ENCODE measurements at places on chromosomes 5 and 9.

GRCh38 chr5:126776499-126777256 lies at the start of gene LMNB1:
Gene LMNB1, plus strand, starts transcription at chr5:126777136. Its CDS starts 373 bp downstream, at chr5:126777509.
- peak; percentile 92 for DNase-seq

DNA sequence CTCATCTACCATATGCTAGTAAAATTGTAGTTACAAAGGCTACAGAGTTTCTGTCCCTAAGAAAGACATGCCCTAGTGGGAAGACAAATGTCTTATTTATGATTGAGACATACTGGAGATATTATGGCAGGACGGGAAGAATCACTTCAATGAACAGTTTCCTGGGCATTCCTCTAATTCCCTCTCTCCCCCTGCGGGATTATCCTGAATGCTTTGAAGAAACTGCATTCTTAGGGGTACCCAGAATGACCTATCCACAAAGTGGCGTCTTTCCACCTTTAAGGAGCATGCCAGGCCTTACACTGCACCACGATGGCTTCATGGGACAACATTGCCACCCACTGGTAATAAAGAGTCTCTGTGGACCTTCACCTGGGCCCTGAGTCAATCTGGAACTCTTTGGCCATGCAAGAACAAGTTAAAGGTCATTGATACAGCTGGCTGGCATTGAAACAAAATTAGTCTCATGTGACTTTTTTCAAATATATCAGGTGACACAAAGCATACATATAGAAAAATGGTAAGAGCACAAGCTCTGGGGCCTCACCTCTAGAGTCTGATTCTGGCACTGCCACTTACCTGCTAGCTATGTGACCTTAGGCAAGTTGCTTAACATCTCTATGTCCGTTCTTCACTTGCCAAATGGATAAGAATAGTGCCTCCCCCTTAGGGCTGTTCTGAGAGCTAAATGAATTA lies 32.0 kb downstream of the ANKRD55 start:
- DNase-seq, result peak; percentile 49

- no peak for DNase-seq
These were observed 131.1 kb upstream of the MPDZ start for GRCh38 chr9:13410566-13411031.

DNA sequence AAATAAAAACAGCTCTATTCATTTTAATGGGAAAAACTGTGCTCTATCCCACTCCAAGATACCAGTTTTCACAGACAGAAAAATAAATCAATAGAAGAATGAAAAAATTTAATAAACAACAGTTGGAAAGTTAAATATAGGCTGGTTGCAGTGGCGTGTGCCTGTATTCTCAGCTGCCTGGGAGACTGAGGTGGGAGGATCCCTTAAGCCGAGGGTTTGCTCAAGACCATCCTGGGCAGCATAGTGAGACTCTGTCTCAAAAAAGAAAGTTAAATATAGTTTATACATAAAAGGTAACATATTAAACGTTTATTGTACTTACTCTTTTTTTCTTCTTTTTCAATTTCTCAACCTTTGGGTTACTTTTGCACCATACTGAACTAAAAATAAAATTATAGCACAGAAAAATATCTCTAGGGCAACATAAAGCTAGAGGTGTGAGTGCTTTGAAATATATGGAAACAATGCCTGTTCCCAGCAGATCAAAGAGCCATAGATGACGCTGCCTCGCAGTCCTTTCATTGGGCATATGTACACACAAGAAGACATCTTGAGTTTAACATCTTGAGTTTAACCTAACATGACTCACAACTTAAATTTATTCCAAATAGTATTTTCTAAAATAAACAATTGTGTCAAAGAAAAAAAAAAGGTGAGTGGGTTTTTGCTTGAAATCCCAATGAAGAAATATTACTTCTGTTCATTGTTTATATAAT lies 25.7 kb upstream of the KLF9 start:
- no peak for DNase-seq

- no peak for DNase-seq
These were observed 5.1 kb upstream of the RPS14 start for GRCh38 chr5:150454492-150455229.

- peak; percentile 41 for DNase-seq
These were observed 6.1 kb upstream of the COL5A1 start for GRCh38 chr9:134635351-134636148.

DNA sequence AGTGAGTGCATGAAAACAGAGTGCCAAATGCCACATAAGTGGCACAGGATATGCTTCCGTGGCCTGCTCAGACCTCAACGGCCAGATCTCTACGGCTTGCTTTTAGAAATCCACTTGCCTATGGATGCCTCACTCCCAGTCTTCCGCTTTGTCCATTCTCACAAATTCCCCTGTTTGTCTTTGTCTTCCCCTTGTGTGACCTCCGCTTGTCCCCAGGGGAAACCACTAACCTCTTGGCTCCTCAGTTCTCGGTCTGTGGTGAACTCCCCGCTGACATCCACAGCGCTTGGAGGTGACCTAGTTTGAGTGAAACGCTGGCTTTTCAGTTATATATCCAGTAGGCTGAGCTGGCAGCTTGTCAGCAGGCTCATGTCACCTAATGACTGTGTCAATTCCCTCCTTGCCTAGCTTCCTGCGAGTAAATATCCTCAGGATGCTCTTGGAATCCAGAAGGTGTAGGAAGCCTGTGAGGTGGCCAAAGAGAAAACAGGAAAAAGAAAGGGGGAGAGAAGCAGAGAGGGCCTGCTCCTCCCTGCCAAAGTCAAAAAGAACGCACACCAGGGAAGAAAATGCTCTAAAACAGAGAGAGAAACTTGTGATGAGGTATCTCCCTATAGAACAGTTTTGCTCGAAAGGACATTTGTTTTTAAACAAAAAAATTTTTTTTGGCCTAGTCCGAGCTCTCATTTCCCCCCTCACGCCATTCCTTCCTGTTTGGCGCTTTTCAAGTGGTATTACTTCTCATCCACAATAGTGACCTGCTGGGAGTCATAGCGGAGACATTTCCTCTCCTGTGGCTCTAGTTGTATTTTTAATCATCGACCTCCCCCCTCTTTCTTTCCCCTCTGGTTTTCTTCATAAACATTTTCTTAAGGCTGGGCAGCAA lies 101.6 kb upstream of the SPRY4 start:
- peak; percentile 33 for DNase-seq

DNA sequence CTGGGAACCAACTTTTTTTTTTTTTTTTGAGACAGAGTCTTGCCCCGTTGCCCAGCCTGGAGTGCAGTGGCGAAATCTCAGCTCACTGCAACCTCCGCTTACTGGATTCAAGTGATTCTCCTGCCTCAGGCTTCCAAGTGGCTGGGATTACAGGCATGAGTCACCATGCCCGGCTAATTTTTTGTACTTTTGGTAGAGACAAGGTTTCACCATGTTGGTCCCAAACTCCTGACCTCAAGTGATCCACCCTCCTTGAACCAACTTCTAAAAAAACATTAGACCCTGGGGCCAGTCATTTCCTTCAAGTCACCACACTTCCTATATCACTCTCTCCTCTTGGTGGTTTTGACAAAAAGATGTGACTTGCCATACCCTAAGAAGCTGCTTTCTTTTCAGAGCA lies 10.9 kb upstream of the SHROOM1 start:
- no peak for DNase-seq

- no peak for DNase-seq
These were observed 25.4 kb upstream of the SUB1 start for GRCh38 chr5:32559921-32560320.

DNA sequence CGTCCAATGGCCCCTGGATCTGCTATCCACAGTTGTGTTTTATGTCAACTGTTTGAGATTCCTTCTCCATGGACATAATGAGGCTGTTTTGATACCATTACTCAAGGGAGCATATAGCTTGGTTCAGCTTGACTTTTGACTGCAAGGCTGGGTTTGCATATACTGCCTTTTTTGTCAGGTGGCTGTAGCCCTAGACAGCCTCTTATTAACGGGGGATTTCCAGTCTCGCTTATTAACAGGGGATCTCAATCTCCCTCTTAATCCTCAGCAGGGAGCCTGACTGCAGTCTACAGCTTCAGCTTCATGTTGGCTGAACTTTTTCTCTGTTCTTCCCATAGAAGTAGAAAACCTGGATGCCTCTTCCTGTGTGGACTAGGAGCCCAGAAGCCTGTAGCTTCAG lies 73.7 kb upstream of the TNC start:
- no peak for DNase-seq

DNA sequence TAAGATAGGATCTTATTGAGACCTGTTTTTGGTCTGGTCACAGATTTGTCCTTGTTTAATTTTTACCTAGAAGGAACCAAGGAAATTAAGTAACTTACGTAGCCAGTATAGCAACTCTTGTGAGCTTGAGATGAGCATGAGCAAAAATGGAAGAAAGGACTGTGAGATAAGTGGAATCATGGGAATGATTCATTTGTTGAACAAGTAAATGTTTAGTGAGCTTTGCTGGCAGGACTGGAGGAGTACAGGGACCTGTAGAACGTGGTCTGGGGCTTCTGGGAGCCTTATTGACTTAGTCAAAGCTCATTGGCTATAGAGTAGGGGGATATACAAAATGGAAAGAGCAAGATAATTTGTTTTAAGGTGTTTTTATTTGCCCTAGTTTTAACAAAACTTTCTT lies 3.0 kb downstream of the RAD23B start:
- DNase-seq, result no peak

DNA sequence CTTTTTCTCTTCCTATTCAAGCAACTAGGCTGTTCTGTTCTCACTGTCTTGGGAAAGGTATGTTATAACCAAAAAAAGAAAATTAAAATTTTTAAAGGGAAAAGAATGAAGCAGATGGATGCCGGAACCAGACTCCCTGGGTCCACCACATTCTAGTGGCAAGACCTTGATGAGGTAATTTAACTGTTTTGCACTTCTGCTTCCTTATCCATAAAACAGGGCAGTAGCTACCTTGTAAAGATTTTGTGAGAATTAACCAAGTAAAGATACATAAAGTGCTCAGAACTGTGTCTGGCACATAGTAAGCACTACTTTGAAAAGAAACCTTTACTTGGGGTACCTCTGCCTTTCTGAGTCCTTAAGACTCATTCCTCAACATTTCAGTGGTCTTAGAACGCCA lies 17.0 kb downstream of the EPB41L4B start:
- DNase-seq, result no peak

DNA sequence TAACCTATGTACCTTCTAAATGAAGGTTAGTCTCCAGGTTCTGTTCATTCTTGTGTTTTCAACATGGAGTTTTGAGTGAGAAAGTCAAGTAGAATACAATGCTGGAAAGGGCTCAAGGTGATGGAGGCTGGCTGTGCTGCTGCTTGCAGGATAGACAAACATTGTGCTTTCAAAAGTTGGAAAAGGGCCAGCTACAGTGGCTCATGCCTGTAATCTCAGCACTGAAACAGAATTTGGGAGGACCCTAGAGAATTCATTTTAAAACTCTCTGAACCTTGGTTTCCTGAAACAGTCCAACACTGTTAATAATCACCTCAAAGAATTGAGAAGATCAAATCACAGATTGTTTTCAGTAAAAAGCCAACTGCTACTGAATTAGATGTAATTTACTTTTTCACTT lies 15.4 kb upstream of the IARS1 start:
- DNase-seq, result no peak

GRCh38 chr5:108380531-108381349 lies 1.2 kb downstream of the FBXL17 start:
- peak; percentile 64 for DNase-seq

- DNase-seq, result no peak
These were observed 18.0 kb upstream of the ENHO start for GRCh38 chr9:34540827-34541226.

GRCh38 chr9:126992427-126992826 lies 77.8 kb downstream of the RALGPS1 start:
- DNase-seq, result no peak

GRCh38 chr5:122532035-122532434 lies 220.0 kb downstream of the SNCAIP start:
- no peak for DNase-seq

- peak; percentile 2 for DNase-seq
These were observed 38.4 kb upstream of the RXRA start for GRCh38 chr9:134287591-134288491.

DNA sequence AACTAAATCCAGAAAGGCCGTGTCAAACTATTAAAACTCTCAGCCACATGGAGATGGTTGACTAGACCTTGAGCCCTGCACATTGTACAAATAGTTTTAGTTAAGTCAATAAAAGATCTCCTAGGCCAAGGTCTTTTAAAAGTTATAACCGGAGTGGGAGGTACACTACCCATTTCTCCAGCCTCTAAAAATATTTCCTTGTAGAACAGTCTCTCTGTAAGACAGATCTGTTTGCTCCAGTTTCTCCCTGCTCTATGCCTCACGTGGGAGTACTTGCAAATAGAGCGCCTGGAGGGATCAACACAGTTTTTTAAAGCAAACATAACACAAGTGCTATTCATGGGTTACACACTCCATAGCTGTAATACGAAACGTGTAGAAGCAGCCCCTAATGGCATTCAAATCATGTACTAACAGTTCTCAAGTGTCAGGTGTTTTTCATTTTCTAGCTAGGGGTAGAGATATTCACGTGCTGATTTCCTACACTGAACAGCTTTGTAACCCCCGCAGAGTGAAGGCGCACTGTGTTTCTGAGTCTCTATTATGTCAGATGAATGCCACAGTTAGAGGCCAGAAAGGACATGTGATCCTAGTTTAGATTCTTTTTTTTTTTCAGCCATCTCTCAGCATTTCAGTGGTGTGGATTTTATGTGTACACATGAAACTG lies 703.4 kb upstream of the GRAMD2B start:
- no peak for DNase-seq

DNA sequence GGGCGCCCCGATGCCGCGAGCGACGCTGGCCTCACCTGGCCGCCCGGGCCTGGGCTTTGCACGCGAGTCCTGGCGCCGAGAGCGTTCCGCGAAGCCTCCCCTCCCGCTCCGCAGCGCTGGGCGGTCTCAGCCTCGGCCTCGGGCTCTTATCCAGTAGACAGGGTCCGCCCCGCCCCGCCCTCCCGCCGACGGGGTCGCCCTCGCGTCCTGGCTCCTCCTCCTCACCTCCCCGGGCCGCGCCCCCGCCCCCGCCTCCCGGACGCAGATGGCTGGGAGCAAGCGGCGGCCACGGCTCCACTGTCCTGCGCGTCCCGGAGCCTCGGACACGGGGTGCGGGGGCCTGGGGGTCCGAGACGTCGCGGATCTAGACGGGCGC lies at the start of gene SLC6A3:
Gene SLC6A3 (minus strand): TSS at position 128 of the 376 bp plus-strand sequence. CDS start 2,243 bp downstream, outside the sequence.
- no peak for DNase-seq

DNA sequence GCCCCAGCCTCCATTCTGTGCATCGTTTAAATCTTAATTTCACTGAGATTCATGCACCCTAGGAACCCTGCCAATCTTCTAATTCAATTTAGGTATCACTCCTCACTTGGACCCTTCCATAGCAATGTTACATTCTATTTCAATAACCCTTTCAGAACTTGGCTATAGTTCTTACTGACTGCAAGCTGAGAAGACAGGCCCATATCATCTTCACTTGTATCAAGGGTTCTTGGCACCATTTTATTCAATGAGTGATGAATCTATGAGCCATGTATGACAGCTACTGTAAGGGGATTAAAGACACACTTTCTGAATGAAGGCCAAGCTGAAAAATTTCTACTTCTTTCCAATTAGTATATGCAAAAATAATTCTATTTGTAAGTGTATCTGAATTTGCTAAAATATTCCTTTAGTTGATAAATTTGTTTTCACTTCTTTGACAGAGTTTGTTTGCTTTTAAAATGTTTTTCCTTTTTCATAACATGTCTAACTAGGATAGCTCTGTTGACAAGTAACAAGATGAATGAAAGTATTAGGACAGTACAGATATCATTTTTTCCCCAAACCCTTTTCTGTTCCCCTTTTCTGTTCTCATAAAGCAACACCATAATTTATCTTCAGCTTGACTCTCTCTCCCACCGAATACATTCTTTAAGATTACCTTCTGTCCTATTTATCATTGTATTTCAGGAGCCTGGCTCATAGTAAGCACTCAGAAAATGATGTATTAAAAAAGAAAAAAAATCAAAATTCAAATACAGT lies 9.6 kb downstream of the ITGA2 start:
- no peak for DNase-seq

Data from naive thymus-derived CD8-positive, alpha-beta T cell (primary cell).